Stimulated activated CD8-positive, alpha-beta memory T cell treated with anti-CD3 and anti-CD28 coated beads, Interleukin-4, amount 100 ng/mL, for 4 hours (primary cell): ENCODE measurements at places on chromosomes 5 and 9.

DNA sequence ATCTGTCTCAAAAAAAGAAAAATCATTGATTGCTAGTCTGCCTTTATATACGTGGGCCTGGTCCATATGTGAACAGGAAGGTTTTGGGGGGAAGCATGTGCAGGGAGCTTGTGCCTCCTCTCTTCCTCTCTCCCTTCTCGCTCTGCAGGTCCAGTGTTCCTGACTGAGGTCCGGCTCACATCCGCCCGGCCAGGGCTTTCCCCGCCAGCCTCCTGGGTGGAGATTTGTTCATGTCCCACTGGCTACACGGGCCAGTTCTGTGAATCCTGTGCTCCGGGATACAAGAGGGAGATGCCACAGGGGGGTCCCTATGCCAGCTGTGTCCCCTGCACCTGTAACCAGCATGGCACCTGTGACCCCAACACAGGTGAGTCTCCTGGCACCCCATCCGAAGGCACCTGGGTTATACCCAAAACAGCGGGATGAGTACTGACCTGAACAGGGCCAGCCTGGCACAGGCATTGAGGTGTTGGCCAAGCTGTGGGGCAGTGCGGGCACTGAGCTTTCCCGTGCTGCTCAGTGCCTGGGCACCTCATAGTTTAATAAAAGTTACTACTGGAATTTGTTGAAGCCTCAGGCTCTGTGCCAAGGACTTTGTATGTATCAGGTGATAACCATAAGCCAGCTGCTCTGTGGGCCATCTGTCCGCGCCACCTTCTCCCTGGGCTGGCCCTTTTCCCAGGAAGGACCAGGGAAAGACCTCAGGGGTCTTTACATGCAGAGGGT, 39.4 kb upstream of the AIF1L start:
- DNase-seq = no peak

DNA sequence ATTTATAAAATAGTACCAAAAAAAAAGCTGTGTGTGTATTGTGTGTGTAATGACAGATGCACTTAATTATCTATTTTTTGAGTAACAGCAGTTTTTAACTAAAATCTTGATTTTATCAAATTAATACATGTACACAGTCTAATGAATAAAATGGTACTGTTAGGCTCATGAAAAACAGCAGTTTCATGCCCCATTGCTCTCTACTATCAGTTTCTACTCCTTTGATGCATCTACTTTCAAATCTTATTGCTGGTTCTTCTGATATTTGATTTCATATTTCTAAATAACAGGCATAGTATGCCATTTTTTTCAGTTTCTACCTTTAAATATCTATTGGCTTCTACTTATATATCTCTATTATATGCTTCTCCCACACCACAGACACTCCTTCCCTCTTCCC, 117.4 kb downstream of the CCDC171 start:
- DNase-seq = no peak

DNA sequence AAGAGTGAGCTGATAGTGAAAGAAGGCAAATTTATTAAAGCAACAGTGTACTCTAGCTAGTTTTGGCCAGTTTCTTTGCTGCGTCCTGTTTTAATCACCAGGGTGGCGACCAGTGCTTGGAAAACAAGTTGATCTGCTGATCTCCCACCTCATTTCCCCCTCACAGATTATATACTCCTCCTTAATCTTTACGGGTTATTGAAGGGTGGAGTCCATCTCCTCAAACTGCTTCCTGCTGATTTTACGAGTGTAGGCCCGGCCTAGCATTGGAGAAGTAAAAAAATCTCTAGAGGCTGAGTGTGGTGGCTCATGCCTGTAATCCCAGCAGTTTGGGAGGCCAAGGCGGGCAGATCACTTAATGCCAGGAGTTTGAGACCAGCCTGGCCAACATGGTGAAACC, 14.0 kb upstream of the CFAP95 start:
- DNase-seq = no peak

DNA sequence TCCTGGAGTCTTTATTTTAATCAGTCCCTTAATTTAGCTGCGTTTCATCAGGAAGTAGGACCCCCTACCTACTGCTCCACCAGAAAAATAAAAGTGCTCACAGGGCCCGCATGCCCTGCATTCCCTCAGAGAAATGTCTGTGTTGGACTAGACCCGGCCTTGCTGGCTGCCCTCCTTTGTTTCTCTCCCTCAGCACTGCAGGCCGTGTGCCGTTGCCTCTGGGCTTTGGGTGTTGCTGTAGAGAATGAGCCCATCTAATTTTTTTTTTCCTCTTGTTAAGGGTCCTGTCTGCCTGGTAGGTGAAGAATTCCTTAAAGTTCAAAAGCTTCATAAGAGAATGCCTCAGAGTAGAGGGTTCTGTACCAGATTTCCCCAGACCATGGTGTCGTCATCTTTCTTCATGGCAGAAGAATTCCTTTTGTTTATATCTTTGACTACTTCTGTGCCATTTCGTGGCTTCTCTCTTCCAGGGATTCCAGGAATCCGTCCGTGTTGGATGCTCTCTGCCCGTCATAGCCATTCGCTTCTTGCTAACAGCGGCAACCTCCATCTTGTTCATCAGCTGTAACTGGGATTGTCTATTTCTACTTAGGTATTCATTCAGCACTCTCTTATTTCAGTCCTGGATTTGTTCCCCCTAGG, 49.8 kb upstream of the ANGPTL2 start:
- DNase-seq = no peak

- DNase-seq = no peak
Observed at GRCh38 chr5:159304961-159305595, 25.2 kb downstream of the IL12B start.
